Fibroblast of villous mesenchyme (primary cell): ENCODE measurements at places on chromosomes 7 and 10. TPM values are rescaled to one million over a fixed set of nuclear protein-coding genes. Genes with fewer than 3 reads are reported as not detected.

GRCh38 chr10:3848005-3848774, 63.2 kb upstream of the KLF6 start:
- DNase-seq: no peak

DNA sequence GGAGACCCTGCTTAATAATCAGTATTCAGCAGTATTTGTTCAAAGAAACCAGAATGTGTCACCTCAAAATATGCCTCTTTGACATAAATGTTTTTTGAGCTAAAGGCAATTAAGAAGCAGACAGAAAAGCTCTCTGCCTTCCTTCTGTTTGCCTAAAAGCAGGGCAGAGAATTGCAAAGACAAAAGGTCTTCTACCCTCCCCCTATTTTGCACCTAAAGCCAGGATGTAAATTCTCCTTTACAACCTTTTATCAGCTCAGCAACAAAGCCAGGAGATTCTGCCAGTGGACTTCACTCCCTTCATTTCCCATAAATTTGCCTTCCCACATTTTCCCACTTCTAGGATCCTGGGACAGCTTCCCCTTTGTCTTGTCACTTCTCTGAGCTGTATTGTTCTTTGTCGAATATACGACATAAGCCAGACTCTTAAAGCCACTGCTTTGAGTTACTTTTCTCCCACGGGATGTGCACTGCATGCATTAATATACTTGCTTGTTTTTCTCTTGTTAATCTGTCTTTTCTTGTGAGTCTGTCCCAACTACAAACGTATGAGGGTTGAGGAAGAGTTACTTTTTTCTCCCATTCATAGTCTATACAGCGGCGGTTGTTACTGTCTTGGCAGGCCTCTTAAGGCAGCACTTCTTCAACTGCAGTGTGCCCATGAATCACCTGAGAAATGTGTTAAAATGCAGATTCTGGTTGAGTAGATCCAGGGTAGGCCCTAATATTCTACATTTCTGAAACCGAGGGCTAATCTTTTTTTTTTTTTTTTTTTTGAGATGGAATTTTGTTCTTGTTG, 48.2 kb downstream of the ST8SIA6 start:
- DNase-seq: no peak

- DNase-seq: no peak
Observed at GRCh38 chr10:47312663-47312995, 9.6 kb upstream of the GDF2 start.

The PHYHIPL gene
- not detected in 2 replicates for total RNA-seq

The CEP41 gene
- total RNA-seq: 9.7 and 12.5 TPM in 2 replicates

The PPP1R3C gene
- 57.0 and 109 TPM in 2 replicates for total RNA-seq

DNA sequence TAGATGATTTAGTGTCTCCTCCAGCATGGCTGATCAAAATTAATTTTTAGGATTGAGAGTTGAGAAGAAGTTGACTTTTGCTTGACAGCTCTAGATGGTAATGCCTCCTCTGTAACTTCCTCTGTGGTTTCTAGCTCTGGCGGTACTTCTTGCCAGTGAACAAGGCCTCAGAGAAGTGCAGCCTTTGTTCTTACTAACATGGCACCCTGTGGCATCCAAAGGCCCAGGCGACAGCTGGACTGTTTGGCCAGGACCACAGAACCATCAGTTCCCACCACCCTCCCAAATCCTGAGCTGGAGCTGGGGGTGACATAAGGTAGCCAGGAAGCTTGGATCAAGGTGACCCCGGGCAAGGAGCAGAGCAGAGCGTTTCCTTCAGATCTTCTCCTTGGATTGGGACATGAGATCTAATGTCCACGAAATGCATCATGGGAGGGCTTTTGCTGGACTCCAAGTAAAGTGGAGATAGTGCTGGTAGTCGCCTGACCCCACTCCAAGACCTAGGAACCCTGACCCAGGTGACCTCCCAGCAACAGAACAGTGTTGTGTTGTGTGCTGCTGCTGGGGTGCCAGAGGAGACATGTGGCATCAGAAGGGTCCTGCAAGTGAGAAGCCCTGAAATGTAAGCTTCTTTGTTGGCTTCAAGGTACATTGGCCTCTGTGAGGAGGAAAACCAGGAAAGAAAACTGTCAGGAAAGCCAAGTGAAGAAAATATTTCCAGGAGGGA, 41.8 kb downstream of the APBB1IP start:
- no peak for DNase-seq

The STEAP1 gene
- total RNA-seq: 12.6 and 21.6 TPM in 2 replicates

- DNase-seq: no peak
Observed at GRCh38 chr10:87538092-87539015, 33.7 kb downstream of the MINPP1 start.

- DNase-seq: no peak
Observed at GRCh38 chr10:30737931-30738391, 108.4 kb upstream of the LYZL2 start.

GRCh38 chr10:83988435-83988834, 150.9 kb upstream of the GHITM start:
- no peak for DNase-seq

- DNase-seq: no peak
Observed at GRCh38 chr10:86449926-86450558, 71.5 kb downstream of the WAPL start.

GRCh38 chr7:151431281-151431767, 8.6 kb downstream of the CRYGN start:
- no peak for DNase-seq

DNA sequence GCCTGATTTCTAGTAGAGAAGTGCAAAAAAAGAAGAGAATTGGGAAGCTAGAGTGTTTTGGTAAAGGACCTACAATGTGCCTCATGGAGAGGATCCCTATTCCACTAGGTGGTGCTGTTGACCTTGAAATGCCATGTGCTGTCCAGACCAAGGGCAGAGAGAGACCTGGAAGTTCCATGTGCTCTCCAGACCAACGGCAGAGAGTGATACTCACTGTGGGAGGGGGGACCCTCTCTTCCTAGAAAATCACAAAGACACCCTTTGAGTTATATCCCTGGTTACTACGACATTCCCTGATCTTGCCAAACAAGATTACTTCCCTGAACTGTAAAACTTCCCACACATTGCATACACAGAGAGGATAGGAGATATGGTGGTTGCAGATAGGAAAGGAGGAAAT, 212.7 kb upstream of the ZNF804B start:
- no peak for DNase-seq

DNA sequence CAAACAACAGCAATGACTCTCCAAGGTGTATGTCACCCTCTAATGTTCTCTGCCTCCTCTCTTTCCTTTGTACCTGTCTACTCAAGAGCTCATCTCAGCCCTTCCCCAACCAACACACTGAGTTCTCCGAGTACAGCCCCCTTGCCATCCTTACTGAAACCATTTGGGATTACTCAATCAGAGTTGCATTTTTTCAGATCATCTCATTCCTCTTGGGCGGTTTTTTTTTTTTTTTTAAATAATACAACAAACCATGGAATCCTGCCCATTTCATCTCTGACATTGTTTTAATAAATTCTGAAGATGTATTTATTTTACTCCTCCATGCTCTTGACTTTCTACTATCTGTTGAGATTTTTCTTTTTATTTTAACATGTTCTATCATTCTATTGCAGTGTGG, 4.2 kb upstream of the CREB3L2 start:
- DNase-seq: no peak

- DNase-seq: no peak
Observed at GRCh38 chr10:67770537-67770936, 67.5 kb downstream of the DNAJC12 start.

DNA sequence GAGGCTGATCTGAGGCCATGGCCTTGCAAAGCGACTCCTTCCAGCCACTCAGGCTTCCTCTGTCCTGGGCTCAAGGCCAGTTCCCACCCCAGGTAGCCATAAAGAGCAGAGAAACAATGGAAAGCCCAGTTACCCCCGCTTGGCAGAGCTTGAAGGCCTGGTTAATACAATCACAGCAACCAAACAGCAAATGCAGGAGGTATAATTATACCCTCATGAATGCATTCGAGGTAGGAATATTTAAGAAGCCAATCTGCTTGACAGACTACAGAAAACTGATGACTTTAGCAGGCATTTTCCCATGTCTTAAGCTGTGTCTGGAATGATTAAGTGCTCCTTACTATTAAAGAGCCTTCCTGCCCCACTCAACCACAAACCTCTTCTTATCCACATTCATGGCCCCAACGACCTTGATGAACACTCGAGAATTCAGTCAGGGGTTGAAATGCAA, 114.1 kb upstream of the MACROH2A2 start:
- no peak for DNase-seq

The KCNH2 gene
- total RNA-seq: 0.64 and 2.6 TPM in 2 replicates

The AKR1C2 gene
- 1.6 and 5.2 TPM in 2 replicates for total RNA-seq

The TPK1 gene
- 3.5 and 3.9 TPM in 2 replicates for total RNA-seq

The GIMAP8 gene
- total RNA-seq: under 0.01 TPM in 1 of 2 replicates, not detected in the other

DNA sequence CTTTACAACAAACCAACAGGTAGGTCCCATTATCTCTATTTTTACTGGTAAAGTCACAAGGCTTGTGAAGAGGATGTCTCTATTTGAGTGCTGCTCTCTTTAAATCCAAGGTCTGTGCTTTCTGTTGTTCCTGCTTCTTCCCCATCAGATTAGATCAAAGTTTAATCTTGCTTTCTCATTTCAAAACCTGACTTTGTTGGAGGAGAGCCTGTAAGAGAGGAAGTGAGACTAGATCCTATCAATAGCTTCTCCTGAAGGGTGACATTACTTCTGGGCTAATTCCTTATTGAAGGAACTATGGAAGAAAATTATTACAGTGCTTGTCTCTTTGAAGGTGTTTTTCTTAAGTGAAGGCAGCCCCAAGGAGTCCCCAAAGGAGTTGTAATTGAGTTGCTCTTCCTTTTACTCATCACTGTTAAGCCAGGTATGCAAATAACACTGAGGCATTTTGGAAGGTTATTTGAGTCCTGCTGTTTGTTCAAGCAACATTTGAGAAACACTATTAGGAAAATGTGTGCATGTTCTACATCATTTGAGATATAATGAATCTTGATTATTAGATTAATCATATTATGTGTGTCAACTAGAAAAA, 146.2 kb upstream of the MBL2 start:
- DNase-seq: no peak

The BAMBI gene
- 25.9 and 62.8 TPM in 2 replicates for total RNA-seq

The FAM221A gene
- total RNA-seq: 0.43 and 0.64 TPM in 2 replicates

DNA sequence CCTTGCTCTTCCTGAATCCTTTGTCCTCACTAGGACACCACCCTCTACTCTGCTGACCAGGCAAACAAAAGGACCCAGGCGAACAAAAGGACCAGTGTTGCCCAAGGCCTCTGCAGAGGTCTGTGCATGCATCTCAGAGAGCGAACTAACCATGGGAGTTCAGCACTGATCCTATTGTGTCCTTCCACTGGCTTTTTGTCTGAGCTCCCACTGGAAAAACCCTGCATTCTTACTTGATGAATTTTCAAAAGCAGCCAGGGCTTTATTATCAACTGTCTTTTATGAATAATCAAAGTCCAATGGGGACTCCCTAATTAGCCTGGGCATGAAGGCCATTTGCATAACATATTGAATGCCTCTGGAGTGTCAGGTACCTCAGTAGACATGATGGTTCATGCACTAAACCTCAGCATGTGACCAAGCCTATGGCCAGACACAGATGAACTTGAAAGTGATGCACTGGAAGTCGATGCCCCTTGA, 140.6 kb downstream of the KCNMA1 start:
- DNase-seq: no peak

GRCh38 chr10:7317786-7318446, 92.9 kb downstream of the SFMBT2 start:
- DNase-seq: no peak

DNA sequence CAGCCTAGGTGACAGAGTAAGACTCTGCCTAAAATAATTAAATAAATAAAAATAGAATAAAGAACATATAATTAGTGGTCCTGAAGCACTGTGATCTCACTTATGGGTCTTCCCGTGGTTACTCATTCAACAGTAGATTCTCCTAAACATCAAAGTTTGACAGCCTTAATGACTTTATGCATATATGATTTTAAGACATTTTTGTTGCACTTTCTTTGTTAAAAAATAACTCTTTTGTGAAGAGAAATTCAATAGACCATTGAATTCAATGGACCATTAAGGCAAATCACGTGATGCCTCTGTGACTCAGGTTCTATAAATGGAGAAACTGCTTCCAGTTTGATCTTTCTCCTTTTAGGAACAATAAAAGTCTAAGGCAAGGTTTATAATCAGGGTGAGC, 59.6 kb downstream of the ATOH7 start:
- no peak for DNase-seq

DNA sequence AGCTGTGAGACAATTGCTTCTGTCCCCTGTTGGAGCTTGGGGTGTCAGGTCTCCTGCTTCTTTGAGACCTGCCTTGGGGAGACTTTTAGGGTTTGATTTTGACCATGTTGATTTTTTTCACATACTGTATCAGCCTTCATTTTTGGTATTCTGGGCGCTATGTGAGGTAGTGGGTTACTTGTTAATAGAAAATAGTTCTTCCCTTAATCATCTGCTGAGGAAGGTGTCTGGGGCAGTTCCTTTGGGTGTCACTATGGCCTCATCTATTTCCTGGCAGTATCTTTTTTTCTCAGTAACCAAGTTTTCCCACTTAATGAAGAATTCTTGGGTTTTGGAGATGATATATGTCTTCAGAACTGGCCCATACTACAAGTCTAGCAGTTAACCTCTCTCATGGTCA, 4.6 kb upstream of the NOLC1 start:
- no peak for DNase-seq

The ASZ1 gene
- under 0.01 TPM in 2 replicates for total RNA-seq

- no peak for DNase-seq
Observed at GRCh38 chr7:17037356-17037755, 155.6 kb upstream of the AGR3 start.

DNA sequence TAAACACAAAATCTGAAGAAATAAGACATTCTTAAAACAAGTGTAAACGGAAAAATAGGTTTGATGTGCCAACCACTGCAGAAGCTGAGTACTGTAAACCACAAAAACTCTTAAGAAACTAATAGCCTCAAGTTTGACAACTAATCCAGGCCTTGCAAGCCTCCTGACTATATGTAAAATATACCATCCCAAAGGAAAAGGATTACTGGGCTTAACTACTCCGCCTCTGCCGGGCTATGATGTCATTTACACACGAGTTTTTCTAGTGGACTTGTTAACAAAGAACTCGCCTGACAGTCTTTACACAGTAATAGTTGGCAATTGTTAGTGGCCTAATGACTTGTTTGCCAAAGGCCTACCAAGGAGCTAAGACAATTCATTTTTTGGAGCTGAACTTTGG, 2.1 kb downstream of the KIF5B start:
- DNase-seq: peak; percentile 95

GRCh38 chr7:108093851-108094331, 36.3 kb downstream of the LAMB4 start:
- DNase-seq: no peak

The ADO gene
- total RNA-seq: 25.5 and 29.0 TPM in 2 replicates

The STOX1 gene
- total RNA-seq: under 0.01 TPM in 2 replicates

DNA sequence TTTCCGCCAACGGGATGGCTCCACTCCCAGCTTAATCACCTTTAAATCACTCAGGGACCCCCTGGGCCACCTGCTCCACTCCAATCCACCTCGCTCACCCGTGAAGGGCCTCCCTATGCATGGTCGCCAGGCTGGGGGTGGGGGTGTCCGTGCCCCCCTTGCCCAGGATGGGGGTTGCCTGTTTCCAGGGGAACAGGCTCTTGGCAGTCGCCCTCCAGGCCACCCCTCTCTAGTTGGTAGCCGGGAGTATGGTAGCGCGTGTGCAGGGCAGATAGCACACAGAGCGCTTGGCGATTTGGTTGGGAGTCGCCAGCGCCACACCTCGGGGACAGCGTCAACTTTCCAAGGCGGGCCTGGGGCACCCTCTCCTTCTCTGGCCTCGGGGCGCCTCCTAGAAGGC, 134.9 kb upstream of the ZNF92 start:
- no peak for DNase-seq

- no peak for DNase-seq
Observed at GRCh38 chr7:116740755-116741462, 68.9 kb downstream of the MET start.

- DNase-seq: no peak
Observed at GRCh38 chr7:87206361-87206760, 13.2 kb downstream of the TMEM243 start.

The SLC26A3 gene
- total RNA-seq: not detected in 2 replicates

The AFAP1L2 gene
- 5.5 and 7.3 TPM in 2 replicates for total RNA-seq

The PRTFDC1 gene
- total RNA-seq: 13.4 and 14.8 TPM in 2 replicates
